Stimulated activated CD8-positive, alpha-beta memory T cell treated with anti-CD3 and anti-CD28 coated beads, Interleukin-4, amount 100 ng/mL, for 24 hours (primary cell): ENCODE measurements at places on chromosomes 12 and 14.

DNA sequence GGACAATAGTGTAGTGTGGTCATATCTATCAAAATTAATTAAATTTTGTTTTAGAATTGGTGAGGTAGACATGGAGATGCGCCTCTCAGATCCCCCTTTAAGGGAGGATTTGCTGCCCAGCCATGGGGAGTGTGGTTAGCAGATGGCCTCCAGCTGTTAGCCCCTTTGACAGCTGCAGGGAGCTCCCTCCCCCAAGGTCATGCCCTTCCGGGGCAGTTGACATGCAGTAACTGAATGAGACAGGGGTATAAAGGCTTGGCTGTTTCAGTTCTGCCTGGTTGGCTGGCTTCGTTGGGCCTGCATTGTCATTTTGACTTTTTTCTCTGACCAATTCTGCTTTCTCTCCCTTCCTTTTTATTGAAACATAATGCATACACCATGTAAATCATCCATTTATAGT lies 291.5 kb upstream of the SRRM4 start:
- no peak for DNase-seq

DNA sequence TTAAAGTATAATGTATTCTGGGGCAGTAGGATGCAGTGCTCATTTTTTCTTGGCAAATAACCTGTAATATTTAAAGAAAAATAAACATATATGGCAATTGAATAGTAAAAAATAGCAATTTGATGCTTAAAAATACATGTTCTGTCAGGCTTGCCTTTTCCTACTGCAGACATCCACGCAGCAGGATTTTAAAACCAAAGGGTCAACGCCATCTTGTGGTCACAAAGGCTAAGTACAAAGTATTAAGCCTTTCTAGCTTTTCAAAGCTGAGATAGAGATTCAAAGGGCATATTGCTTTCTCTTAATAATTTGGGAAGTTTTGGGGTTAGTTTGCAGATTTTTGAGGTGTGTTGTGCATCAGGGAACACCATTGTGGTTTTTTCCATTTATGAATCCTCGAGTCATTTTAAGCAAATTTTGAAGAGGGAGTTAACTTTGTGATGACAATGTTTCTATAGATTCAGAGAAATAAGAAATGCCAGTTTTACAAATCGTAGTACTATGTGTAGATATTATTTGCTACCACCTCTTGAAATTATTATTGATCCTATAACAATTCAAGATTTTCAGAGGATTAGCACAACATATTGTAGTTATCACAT lies 4.7 kb upstream of the CCER1 start:
- no peak for DNase-seq

GRCh38 chr14:70646705-70647104 lies 5.0 kb downstream of the TTC9 start:
- DNase-seq: no peak

DNA sequence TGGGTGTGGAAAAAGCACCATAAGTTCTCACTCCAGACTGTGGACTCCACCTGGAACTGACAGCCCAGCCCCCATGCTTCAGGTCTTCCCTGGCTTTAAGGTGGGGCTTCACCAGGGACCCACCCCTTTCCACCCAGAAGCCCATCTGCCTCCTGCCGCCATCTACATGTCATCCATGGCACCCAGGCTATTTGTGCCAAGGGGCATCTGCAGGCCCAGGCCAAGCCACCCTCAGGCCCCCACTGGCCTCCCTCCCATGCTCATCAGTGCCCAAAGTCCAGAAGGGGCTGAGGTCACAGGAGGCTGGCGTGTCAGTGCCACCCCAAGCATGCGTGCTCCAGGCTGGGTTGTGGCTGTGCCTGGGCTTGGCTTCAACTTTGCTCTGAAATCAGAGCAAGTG lies 212.2 kb upstream of the DIO3 start:
- no peak for DNase-seq

- DNase-seq: no peak
Observed at GRCh38 chr14:32397861-32398640, 69.0 kb downstream of the AKAP6 start.
